ENCODE measurements at places on chromosomes 2 and 18.

- DNase-seq, result no peak
Measured at GRCh38 chr2:27461118-27461517, 18.9 kb downstream of the KRTCAP3 start.

DNA sequence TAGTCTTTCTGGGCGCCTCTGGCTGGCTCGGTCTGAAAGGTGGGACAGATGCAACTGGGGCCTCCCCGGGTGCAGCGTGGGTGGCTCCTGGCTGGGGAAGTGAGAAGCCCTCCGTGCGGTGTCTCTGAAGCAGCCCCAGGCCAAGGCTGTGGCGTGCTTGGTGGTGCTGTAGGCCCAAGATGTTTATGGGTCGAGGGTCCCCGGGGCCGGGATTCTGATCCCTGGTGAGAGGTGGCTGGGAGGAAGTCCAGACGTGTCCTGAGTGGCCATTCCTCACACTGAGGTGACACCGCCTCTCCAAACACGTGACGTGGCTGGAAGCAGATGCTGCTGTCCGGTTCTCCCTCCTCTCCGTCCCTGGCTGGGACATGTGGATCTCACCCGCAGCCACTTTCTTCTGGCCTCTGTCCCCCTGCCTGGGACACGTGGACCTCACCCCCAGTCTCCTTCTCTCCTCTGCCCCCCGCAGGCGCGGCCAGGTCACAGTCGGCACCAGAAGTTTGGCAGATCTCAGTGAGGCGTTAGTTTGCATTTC, 12.6 kb downstream of the RTP5 start:
- no peak for DNase-seq

DNA sequence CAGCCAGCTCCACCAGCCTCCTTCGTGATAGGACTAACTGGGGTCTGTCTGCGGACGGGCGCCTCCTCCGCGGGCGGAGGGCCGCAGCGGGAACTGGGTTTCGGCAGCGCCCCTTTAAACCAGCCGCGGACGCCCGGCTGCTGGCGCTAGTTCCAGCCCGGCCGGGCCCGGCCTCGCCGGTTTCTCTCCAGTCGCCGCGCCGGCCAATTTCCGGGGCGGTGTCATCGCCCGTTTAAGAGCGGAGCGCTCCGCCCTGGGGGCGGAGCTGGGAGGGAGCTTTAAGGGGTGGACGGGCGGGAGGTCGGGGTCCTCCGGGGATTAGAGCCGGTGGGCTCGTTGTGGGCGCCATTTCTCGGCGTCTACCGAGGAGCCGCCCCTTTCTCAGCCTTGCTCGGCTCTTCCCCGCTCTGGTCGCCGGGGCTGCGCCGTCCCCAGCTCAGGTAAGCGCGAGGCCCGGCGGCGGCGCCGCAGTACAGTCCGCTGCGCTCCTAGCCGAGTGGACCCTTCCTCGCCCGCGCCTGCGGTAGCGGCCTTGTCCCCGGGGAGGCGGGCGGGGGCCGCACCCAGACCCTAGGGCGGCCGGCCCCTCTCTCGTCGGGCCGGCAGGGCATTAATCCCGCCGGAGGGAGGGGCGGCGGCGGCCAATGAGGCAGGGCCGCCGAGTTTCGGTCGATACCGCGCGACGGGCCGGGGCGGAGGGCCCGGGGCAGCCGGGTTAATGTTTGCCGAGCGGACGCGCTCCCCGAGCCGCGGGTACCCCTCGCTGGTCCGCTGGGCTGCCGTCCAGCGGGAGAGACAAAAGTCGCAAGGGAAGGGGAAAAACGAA, at the start of gene EPB41L5:
Gene EPB41L5, plus strand, starts transcription at position 307 of the 826 bp plus-strand sequence. CDS start 6,008 bp downstream, outside the sequence.
- DNase-seq, result peak; percentile 79

DNA sequence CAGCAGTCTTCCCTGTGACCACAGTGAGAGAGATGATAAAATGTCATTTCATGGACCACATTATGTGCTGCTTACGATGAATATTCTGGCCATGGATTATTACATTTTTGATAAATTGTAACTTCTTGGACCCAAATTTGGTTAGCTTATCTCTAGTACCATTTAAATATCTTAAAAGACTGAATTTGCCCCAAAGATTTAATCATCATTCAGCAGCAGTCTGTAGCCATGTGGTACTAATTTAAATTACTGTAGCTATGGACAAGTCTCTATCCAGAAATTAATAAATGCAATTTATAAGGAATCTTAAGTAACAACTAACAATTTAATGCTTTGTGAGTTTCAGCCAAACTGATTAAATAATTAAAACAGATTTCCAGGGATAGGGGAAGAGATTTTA, 644.9 kb upstream of the FANCL start:
- DNase-seq, result no peak

GRCh38 chr2:125582516-125582915, 1073.4 kb upstream of the GYPC start:
- DNase-seq, result no peak

DNA sequence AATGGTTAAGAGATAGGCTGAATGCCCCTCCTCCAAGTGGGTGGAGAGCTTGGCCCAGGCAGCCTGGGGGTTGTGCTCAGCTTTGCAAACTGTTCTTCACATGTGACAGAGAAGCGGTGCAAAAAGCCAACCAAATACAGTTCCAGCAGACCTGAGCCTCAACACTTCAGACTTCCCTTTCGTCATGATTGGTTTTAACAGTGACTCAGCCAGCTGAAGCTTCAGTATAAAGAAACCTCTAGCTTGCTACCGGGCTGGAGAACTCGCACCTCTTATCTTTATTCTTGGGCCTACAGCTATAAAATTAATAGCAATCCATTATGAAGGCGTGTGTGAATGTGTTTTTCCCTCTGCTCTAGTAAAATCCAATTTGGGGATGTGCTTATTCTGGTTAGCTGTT, 20.0 kb downstream of the SETBP1 start:
- peak; percentile 49 for DNase-seq

DNA sequence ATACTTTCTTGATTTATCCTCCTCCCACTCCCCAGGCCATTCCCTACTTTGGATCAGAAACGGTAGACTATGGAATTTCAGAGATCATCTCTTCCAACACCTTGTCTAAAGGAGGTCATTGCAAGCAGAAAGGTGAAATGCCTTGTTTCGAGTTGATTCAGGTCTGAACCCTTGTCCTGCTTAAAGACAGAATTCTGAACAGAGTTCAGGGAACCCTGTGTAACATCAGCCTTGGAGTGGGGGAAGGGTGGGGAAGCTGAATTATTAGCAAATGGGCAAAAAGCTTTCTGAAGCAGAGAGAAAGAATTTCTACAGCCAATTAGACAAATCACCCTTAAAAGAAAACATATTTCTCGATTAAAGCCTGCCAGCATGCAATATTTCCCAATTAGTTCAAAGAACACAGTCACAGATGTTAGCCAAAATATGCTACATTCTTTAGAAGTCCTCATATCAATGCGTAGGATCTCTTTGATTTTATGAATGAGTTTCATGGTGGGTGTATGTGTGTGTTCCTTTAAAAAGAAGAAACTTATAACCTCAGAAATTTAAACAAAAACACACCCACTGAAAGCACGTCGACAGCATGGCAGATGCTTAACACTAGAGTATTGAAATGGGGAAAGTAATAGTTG, 353.1 kb downstream of the RND3 start:
- DNase-seq, result no peak

DNA sequence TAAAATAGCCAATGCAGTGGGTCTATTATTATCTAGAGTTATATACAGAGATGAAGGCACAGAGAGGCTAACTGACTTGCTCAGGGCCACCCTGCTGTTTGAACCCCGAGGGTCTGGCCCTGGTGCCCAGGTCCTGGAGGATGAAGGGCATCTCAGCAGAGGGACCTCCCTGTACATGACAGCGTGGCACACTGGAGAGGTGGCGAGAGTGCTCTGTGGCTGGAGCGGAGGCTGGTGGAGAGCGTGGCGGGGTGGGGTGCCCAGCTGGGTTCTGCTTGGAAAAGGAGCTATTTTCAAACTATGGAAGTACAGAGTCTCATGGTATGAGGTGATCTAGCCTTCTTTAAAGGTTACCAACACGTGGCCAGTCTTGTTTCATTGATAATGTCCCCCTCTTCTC, 35.8 kb downstream of the GREB1 start:
- no peak for DNase-seq

DNA sequence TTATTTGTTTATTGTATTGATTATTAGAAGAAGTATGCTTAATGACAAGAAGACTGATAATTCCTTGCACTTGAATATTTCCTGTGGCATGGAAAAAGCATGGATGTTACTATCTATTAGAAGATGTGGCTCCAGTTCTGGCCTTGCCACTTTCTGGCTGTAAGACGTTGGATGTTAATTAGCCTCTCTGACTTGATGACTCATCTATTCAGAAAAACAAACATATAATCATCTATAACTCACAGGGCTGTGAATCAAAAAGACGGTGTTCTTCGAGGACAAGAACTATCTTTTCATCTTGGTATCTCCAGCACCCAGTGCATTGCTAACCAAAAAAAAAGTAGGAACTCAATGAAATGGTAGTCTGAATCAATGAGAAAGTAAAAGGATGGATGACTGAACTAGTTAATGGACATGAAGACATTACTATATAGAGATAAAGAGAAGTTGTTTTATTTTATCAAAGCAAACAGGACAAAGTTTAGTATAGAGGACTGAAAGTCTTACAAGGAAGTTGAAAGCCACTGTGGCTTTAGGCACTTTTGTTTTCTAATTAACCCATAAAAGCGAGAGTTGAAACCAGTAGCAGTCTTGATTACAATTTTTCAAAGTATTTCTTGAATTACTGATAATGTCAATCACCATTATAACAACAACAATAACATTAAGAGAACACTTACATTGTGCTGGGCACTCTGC, 145.3 kb downstream of the RND3 start:
- DNase-seq, result no peak

GRCh38 chr2:63044362-63045327, 6.0 kb upstream of the OTX1 start:
- no peak for DNase-seq

GRCh38 chr2:59791004-59791618, 762.3 kb downstream of the BCL11A start:
- DNase-seq, result no peak

- no peak for DNase-seq
Measured at GRCh38 chr2:132276571-132276981, 114.8 kb upstream of the ANKRD30BL start.

- DNase-seq, result no peak
Measured at GRCh38 chr2:232246245-232246644, 132.3 kb upstream of the ALPP start.

DNA sequence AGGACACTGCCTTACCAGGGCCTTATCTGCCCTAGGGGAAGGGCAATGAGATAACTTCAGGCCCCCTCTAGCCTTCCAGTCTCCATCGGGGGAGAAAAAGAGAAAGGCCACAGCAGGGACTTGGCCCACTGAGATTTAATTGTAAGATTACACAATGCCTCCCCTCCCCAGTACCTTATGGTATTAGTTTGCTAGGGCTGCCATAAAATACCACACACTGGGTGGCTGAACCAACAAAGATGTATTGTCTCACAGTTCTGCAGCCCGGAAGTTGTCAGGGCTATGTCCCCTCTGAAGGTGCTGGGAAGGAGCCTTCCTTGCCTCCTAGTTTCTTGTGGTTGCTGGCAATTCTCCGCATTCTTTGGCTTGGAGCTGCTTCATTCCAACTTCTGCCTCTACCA, 34.8 kb upstream of the SPATA3 start:
- no peak for DNase-seq

DNA sequence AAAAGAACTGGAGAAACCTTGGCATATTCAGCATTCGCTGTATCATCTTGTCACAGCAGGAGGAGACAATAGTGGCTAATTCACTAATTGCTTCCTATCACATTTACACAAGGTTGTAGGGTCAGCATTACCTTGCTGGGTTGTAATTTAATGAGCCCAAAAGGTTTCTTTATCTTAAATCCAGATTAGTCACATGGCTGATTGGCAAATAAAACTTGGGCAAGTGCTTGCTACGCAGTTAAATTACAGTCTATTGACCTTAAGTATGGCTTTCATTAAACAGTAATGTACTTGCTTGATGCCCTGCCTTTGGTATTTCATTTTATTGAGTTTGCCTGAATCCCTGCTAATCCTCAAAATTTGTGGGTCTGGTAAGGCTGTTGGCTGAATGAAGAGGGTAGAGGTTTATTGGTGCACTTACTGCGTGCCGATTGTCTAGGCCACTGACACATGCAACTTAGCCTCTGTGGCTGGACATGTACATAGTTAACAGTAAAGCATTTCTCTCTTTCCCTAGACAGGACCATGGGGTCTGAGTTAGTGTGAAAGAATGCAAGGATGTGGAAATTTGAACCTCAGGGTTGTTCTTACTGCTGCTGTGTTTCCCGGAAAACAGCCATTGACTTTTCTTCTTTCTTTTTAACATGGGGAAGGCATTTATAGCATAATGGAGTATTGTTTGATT, 34.3 kb downstream of the FMNL2 start:
- DNase-seq, result no peak

DNA sequence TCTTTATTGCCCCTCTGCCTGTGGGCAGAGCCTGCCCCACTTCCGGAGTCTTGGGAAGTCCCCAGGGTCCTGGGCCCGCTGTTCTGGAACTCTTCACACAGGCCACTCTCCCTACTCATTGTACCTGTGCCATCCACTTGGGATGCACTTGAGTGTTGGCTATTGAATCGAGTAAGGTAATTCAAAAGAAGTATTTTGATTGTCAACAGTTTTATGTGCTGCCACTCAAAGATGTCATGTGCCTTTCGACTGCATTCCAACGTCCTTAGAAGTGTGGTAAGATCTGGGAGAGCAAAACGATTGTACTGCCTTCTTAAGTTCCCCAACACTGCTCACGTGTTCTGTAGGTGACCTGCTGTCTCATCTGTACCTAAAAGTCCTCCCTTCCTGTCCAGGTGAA, 77.0 kb upstream of the SMIM21 start:
- DNase-seq, result no peak

GRCh38 chr2:3536682-3537632, 17.6 kb upstream of the ADI1 start:
- no peak for DNase-seq

DNA sequence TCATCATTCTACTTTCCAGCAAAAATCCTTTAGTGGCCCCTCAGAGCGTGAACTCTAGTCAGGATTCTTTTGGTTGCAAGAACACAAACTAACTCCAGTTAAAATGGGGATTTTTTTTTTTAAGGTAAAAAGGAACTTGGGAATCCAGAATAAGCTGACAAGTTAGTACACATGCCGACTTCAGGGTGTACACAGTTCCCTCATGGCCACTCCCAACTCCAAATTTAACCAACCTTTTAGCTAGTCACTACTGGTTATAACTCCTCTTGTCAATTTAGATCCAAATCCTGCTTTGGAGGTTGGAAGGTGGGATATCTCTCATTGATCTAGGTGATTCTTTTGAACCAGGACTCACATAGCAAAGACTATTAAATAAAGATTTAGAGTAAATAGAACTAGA, 5.0 kb upstream of the PGAP1 start:
- DNase-seq, result no peak

- no peak for DNase-seq
Measured at GRCh38 chr2:46967990-46968647, 52.5 kb upstream of the MCFD2 start.

GRCh38 chr2:112912403-112912802, 1.4 kb downstream of the IL37 start:
- no peak for DNase-seq

All from CD4-positive, alpha-beta T cell treated with Interleukin-4 for 4 hours (primary cell).